ENCODE measurements at places on chromosomes 1 and 21. TPM values are rescaled to one million over a fixed set of nuclear protein-coding genes. Genes with fewer than 3 reads are reported as not detected.

- no peak for DNase-seq
Observed at GRCh38 chr1:17933501-17933900, 174.1 kb upstream of the IGSF21 start.

GRCh38 chr1:57400048-57400447 lies 23.8 kb downstream of the DAB1 start:
- no peak for DNase-seq

DNA sequence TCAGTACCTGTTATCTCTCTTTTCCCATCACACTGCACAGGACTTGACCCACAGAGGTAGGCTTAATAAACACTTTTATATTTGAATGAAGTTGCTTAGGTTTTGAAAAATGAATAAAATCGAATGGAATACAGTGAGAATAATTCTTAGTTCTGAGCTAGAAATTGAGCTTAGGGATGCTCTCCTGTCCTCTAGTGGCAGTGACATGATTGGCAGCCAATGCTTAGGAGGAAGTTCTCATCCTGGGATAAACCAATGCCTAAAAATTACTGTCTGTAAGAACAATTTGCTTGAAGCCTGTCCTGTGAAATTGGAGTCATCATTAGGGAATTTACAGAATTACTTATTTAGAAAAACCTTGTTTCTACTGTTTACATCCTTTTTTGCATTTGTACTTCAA lies 21.3 kb upstream of the CYP4X1 start:
- no peak for DNase-seq

The OXCT2 gene
- 0.30 TPM for total RNA-seq

GRCh38 chr1:78547081-78547480 lies 56.3 kb downstream of the PTGFR start:
- DNase-seq, result no peak

DNA sequence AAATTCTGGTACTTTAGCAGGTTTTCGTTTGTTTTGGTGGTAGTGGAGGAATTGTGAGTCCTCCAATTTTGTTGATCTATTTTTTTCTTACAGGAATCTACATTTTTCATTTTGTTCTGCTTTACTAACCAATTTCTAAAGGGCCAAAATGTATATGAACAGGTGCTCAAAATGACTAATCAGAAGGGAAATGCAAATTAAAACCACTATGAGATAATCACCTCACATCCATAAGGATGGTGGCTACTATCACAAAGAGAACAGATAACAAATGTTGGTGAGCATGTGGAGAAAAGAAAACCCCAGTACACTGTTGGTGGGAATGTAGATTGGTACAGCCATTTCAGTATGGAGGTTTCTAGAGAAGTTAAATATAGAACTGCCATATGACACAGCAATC lies 134.2 kb downstream of the LMO4 start:
- DNase-seq, result no peak

All from M059J (cell line).